ENCODE measurements at places on chromosomes 7 and 10. TPM values are rescaled to one million over a fixed set of nuclear protein-coding genes. Genes with fewer than 3 reads are reported as not detected.

The LAMB1 gene
- polyA plus RNA-seq = 715 TPM

The LRRC72 gene
- not detected for polyA plus RNA-seq

The ITGA8 gene
- 48.1 TPM for polyA plus RNA-seq

The EN2 gene
- 0.39 TPM for polyA plus RNA-seq

The ZNF503 gene
- 71.2 TPM for polyA plus RNA-seq

The TRIM4 gene
- polyA plus RNA-seq = 39.6 TPM

The GRM8 gene
- 7.4 TPM for polyA plus RNA-seq

The FAM24B gene
- 6.9 TPM for polyA plus RNA-seq

The PPP1R3C gene
- 40.4 TPM for polyA plus RNA-seq

The TMEM270 gene
- polyA plus RNA-seq = not detected

The GTF2IRD1 gene
- polyA plus RNA-seq = 55.7 TPM

The SNCG gene
- polyA plus RNA-seq = 16.2 TPM

The ZP3 gene
- 3.0 TPM for polyA plus RNA-seq

The AGMO gene
- polyA plus RNA-seq = 1.0 TPM

The TBX20 gene
- not detected for polyA plus RNA-seq

The ACSL5 gene
- 3.8 TPM for polyA plus RNA-seq

The PIK3AP1 gene
- 4.3 TPM for polyA plus RNA-seq

The PHYH gene
- 44.6 TPM for polyA plus RNA-seq

The ATXN7L1 gene
- polyA plus RNA-seq = 13.2 TPM

The SPDYE16 gene
- polyA plus RNA-seq = 1.3 TPM

The SPDYE1 gene
- 2.9 TPM for polyA plus RNA-seq

The KLF14 gene
- 0.84 TPM for polyA plus RNA-seq
